ENCODE measurements at places on chromosomes 1 and 21.

GRCh38 chr1:21397813-21398188 lies 42.1 kb upstream of the NBPF3 start:
- no peak for DNase-seq

DNA sequence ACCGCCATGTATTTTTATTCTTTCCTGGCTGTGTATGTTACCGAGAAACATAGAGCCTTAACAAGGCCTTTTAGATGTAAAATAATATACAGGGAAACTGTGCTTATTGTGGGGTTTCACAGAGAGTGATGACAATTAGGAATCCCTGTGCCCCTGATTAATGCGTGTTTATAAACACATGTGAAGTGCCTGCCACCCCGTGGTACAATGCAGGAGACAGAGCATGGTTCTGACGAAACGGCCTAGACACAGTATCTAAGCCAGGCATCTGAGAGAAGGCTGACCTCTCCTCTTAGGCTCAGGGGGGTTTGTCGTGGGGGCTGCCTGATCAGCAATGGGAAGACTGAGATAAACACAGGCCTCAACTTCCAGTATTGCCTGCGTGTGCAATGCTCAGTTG lies 200.0 kb downstream of the AJAP1 start:
- DNase-seq: no peak

DNA sequence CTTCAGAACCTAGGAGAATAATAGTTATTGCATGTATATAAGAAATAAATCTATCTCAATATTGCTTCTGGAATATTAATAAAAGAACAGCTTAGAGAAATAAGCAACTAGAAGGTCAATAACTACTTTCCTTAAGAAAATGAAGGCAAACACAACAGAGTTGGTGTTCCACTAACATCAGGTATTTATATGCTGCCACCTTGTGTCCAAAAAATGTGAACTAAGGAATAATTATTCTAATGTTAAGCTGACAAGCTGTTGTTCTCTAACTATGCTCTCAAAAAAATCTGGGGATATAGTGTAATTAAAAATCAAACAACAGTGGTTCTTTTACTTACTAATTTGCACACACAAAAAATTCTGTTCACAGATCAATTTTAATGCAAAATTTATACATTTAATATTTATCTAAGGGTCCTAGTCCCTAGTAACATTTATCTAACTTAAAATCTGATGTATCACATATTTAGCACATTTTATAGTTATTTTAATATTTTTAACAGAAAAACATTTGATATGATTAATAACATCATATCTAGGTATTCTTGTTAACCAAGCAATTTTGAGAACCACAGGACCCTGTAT lies 39.6 kb downstream of the UCHL5 start:
- peak; percentile 51 for DNase-seq

DNA sequence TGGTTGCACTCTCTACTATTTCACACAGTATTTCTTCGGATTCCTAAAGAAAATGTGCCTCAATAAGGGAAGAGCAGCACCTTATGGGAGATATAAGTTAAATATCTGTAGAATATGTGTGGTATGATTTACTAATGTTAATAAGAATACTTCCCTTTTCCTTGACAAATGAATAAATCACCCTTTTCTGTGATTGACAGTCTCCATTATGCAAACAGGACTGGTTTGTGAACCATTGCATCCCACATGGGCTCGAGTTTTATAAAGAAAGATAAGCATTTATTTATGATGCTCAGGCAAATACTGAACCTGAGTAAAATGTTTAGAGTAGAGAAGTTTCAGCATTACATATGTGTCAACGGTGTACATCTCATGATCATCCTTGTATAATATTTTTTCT lies 587.7 kb upstream of the BRINP3 start:
- DNase-seq: no peak

DNA sequence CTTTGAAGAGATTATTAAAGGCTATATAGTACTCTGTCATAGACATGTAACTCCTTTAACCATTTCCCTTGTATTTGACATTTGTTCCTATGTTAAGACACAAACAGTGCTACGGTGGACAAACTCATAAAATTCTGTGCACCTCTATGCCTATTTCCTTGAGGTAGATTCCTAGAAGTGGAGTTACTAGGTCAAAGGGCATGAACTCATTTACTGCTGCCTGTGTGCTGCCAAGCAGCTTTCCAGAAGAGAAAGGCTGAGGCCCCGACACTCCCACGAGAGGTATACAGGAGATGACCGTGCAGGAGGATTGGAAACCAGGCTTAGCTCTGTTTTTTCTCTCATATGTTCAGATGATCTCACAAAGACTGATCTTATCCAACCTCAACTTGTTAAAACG lies 34.4 kb upstream of the TENT5C start:
- no peak for DNase-seq

GRCh38 chr1:26733982-26734381 lies 38.2 kb downstream of the ARID1A start:
- DNase-seq: no peak

DNA sequence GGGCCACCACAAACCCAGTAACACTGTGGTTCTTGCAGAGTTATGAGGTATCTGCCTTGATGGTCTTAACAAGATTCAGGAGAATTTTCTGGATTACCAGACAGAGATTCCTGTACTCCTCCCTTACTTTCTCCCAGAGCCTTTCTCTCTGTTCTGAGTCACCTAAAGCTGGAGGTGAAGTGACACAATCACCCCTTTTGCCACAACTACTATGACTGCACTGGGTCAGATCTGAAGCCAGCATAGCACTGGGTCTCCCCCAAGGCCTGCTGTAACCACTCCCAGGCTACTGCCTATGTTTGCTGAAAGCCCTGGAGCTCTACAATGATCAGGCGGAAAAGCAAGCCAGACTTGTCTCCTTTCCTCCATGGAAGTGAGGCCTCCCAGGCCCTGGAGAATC lies 156.7 kb upstream of the NEGR1 start:
- no peak for DNase-seq

- DNase-seq: no peak
Measured at GRCh38 chr1:90486134-90486824, 230.8 kb downstream of the BARHL2 start.

GRCh38 chr1:185998391-185998790 lies 264.2 kb downstream of the HMCN1 start:
- DNase-seq: no peak

DNA sequence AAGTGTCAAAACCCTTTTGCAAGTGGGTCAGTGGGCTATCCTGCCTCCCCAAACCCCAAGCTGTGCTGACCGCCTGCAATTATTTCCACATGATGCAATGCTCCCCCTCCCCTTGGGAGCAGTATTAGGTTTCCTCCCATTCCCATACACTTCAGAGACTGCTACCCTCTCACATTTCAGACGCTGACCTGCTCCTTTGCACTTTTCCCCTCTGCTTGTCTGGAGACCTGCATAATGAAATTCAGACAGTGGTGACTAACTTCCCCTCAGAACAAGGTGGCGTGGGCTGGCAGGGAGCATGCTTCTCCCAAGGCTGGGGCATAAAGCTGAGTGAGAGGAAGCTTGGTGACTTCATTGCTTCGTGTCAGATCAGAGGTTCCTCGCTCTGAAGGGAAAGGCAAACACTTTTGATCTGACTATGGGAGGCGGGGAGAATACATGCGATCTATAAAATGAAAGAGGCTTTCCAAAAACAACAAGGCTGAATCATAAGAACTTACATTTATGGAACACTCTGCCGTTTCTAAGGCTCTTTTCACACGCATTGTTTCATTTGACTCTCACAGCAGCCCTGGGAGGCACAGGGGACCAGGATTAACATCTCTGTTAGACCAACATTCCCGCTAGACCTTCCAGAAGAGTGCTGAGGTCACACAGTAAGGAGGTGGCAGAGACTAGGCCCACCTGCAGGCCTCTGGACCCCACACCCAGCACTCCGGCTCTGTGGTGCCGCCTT lies 27.5 kb upstream of the ROR1 start:
- DNase-seq: no peak

- DNase-seq: no peak
Measured at GRCh38 chr21:39681257-39681656, 63.7 kb upstream of the IGSF5 start.

GRCh38 chr1:23174426-23175110 lies 5.9 kb upstream of the LUZP1 start:
- DNase-seq: no peak

- no peak for DNase-seq
Measured at GRCh38 chr1:17097787-17098186, 21.5 kb downstream of the PADI2 start.

DNA sequence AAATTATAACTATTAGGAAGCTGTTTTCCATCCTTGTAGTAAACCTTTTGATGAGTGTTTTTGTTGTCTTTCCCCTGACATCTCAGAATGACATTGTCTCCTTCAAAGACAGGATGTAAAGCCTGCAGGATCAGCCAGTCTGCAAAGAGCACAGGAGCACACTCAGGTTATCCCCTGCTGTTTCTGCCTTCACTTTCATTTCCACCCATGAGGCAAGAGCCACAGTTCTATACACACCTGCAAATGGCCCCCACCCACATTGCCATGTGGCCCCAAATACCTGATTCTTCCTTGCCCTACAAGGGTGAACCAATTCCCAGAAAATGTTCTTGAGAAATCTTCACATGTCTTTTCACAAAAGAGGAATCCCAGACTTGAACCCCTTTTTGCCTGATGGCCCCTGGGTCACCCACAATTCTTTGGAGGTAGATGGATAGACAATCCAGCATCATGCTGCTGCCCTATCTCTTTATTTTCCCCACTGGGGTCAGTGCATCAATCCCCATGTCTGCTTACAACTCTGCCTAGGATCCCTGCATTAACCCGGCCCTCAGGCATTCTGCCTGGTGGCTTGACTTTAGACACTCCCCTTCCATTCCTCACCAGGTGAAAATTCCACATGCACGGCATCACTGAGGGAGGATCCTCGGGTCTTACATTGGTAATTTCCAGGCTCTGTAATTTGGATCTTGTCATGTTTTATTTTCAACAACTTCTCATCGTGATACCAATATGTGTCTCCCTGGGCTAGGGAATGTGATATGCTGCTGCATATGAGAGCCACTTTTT lies 2.6 kb downstream of the FCRL3 start:
- no peak for DNase-seq

DNA sequence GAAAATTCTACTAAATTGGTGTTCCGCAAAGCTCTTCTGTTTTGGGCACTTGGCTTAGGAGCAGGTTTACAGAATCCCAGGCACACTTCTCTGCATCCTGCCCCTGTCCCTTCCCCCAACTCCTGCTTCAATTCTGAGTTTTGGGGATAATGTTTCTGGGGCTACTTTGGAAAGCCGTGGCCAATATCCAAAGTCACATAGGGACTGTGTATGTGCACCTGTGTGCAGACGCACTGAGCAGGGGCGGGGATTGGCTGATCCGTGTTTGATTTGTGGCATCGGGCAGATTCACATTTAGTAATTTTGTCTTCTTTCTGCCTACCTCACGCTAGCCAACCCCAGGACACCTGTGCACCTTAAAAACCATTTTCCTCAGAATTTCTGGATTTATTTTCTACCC lies 491.9 kb downstream of the SIPA1L2 start:
- DNase-seq: no peak

GRCh38 chr1:1973716-1974642 lies 29.6 kb downstream of the CFAP74 start:
- no peak for DNase-seq

DNA sequence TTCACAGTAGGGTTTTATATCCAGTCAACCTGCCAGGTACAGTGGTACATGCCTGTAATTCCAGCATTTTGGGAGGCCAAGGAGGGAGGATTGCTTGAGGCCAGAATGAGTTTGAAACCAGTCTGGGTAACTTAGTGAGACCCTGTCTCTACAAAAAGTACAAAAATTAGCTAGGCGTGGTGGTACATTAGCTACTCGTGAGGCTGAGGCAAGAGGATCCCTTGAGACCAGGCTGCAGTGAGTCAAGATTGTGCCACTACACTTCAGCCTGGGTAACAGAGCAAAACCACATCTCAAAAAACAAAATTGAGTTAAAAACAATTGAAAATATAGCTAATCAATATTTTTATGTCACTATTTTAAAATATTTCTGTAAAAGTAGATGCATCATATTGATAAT lies 33.2 kb downstream of the DDI2 start:
- DNase-seq: no peak

DNA sequence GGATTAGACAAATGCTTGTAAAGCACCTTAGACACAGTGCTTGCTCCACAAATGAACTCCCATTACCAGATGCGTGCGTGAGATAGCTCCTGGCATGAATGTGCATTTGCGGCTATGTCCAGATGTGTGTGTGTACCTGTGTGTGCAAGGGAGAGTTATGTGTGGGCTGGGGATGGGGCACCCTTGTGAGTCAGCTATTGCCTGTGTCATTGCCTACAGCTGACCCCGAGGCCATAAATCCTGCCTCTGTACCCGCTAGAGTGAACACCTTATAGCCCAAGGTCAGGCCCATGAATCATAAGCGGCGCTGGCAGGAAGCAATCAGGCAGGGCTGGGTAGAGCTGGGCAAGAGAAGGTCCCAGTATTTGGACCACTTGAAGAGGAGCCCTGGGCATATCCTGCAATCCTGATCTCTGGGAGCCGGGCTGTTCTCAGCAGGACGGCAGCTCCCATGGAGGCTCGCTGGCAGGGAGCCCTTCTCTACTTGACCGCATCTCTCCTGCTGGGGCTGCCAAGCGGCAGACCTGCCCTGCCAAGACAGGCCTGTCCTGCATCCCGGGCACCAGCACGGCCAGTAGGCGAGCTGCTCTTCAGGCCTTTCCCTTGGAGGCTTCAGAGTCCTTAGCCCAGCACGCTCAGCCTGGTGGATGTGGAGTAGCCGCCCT lies 86.4 kb downstream of the TMEM53 start:
- DNase-seq: no peak

GRCh38 chr1:50279622-50280330 lies 143.5 kb downstream of the DMRTA2 start:
- DNase-seq: no peak

DNA sequence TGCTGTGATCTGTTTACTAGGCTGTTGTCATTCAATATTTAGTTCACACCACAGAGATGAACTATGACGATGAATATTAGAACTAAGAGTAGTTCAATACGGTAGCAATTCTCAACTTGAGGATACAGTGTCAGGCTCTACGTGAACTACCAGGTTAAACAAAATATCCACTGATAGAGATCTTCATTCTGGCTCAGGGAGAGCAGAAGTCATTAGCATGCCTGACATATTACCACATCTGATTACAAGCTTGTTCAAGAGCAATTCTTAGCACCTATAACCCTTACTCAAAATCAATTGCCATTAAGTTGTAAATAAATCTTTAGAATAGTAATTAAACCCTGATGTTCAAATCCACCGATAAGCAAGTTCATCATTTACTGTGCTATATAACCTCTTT lies 207.2 kb downstream of the CHRM3 start:
- no peak for DNase-seq

DNA sequence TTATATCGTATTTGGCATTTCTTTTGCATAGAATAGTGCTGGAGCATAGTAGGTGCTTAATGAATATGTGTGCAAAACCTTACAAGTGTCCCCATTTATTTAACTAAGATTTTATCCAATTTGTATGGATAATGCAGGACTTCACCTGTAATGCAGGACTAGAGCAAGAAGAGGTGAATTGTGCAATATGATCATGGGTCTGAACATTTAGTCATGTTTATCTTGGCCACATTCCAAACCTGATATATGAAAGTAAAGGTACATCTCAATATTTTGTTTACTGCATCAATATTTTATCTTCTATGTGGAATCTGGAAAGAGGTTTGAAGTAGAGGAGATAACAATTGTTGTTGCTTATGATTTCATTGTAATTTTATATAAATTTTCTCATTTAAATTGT lies 1626.7 kb upstream of the B3GALT2 start:
- DNase-seq: no peak

Data from NCI-H1105 treated with DMSO at 0.1 percent for 48 hours (cell line).